ENCODE measurements at places on chromosomes 4 and X.

- no peak for DNase-seq
These were observed 85.7 kb upstream of the PTPN13 start for GRCh38 chr4:86508436-86508835.

DNA sequence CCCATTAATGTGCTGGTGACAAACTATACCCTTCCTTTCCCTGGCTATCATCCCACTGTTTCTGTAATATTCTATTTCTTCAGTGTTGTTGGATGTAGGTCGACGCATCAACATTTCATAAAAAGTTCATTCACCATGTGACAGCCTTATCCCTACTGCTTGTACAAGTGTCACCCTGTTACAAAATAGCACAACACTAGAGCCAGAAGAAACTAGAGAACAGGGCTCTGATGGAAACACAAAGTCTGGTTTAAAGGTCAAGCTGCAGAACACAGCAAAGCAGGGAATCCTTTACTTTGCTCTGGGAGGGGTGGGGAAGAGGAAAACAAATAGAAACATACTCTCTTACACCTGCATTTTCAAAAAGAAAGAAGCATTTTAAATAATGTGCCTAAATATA lies 131.3 kb upstream of the TBC1D9 start:
- no peak for DNase-seq

GRCh38 chrX:31228415-31228832 lies 156.6 kb upstream of the FTHL17 start:
- DNase-seq: no peak

DNA sequence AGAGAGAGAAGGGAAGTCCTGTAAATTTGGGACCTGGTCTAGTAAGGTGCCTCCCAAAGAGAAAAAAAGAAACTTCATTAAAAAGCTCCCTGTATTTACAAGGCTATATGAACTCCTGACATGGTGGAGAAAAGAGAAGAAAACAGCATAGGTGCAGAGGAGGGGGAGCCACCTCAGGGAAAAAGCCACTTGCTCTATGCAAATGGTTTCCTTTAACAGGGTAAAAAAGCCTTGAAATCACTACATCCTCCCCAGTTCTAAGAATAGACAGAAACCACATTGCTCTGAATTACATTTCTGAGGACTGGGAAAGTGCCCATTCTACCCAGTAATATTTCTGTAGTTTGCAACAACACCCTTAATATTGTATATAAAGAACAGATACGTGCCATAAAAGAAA lies 165.5 kb downstream of the KLF8 start:
- no peak for DNase-seq

DNA sequence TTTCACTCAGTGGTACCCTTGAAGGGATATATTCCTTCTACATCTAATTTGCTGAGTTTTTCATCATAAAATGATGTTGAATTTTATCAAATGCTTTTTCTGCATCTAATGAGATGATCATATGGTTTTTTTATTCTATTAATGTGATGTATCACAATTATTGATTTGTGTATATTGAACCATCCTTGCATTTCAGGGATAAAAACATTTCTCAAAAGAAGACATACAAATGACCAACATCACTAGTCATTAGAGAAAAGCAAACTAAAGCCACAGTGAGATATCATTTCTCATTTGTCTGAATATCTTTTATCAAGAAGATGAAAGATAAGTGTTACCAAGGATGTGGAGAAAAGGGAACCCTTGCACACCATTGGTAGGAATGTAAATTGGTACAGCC lies 65.7 kb upstream of the MXD4 start:
- DNase-seq: no peak

DNA sequence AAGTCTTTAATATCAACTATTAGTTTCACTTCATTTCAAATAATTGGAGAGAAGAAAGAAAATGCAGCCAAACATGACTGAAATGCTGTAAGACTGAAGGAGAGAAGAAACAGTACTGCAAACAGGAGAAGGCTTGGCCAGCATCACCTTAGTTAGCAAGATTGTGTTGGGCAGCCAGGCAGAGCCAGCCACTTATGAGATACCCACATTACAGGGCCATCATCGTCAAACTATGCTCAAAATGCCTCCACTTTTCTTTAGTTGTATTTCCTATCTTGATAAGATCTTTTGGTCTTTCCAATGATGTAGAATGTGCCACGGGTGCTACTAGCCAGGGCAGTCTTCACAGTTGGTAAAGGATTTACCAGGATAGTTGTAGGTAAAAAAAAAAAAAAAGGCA lies 10.9 kb upstream of the IRF2 start:
- no peak for DNase-seq

DNA sequence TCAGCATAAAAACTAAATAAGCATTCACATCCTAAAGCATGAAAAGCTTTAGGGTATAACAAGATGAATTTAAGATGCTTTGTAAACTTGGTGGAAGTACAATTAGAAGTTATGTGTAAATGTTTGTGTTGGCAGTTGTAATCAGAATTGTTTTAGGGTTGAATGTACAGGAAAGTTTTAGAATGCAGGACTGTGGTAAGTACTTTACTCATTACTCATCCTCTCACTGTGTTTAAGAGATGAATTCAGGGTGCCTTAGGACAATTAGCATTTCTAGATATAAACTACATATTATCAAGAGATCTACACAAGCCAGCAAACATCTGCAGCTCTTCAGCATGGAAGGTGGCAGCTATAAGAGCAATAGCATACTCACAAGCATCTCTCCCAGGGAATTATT lies 77.5 kb upstream of the ELOVL6 start:
- DNase-seq: no peak

- no peak for DNase-seq
These were observed 14.7 kb downstream of the C4orf54 start for GRCh38 chr4:99642725-99643489.

DNA sequence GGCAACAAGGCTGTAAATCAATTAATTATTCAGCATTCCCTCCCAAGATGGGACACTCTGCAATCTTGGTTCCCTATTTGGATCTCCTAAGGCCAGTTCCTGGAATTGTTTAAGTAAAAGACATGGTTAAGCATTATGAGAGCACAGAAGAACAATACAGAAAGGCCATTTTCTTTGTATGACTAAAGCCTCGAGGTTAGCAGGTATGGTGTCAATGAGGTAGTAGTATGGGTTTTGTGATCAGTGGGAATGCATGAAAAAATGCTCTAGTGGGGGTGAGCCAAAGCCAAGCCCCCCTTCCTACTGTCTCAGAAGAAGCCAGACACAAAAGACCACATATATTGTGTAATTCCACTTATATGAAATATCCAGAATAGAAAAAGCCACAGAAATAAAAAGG lies 61.7 kb upstream of the S100G start:
- no peak for DNase-seq

- no peak for DNase-seq
These were observed 1.8 kb upstream of the SPATA18 start for GRCh38 chr4:52049266-52049665.

DNA sequence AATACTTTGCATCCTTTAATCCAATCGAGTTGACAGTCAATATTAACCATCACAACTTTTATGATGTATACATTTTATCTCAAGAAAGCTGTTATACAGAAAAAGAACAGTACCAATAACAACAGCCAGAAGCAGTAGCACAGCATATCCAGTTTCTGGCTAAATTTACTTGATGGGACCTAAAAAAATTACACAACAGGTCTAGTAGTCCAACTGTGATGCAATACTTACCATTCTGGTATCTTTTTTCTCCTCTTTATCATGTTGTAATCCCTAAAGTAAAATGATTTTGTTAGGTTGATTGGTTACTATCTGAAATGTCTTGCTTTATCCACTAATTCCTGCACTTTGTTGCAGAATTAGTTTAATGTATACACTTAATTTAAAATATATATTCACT lies 1150.6 kb downstream of the FAT4 start:
- DNase-seq: no peak

- DNase-seq: no peak
These were observed 15.0 kb downstream of the CFAP99 start for GRCh38 chr4:2433609-2434350.

DNA sequence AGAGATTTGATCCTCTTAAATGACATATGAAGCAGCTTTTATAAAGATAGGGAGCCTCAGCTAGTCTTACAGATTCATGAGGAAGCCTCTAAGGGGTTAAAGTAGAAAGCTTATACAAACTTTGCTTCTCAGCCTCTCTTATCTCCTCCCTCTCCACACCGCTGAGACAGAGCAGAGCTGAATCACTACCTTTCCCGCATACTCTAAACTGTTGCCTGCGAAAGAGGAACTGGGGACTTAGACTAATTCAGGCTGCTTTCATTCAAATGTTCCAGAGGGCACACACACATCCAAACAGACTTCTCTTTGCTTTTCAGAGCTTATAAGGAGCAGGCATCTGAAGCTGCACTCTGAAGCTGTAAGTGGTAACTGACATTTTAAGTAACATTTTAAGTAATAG lies at the start of gene SERTM2:
Gene SERTM2, plus strand, starts transcription at position 169 of the 400 bp plus-strand sequence. CDS start 7,213 bp downstream, outside the sequence.
- DNase-seq: no peak

GRCh38 chr4:16991450-16991849 lies 93.0 kb upstream of the LDB2 start:
- no peak for DNase-seq

GRCh38 chrX:120120223-120120622 lies 4.5 kb upstream of the RHOXF1 start:
- DNase-seq: no peak

DNA sequence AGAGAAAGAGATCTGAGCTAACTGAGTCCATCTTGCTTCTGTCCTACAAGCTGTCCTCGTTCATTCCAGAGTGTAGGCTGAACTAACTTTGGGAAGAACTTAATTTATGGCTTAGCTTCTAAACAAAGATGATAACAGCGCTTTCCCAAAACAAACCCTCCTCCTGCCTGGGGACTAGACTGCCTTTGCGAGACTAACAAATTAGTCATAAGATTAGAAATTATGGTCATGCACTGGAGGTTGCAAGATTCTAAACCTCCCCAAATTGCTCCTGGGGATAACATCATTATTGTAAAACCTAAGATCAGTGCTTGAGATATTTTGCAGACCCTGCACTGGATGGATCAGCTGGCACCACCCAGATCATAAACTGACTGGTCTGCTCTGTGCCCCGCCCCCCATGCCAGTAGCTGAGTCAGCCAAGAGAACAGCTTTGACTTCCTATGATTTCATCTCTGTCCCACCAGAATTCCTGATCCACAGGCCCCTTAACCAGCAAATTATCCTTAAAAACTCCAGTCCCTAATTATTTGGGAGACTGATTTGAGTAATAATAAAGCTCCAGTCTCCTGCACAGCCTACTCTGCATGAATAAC lies 883.3 kb downstream of the TRIML1 start:
- DNase-seq: no peak

DNA sequence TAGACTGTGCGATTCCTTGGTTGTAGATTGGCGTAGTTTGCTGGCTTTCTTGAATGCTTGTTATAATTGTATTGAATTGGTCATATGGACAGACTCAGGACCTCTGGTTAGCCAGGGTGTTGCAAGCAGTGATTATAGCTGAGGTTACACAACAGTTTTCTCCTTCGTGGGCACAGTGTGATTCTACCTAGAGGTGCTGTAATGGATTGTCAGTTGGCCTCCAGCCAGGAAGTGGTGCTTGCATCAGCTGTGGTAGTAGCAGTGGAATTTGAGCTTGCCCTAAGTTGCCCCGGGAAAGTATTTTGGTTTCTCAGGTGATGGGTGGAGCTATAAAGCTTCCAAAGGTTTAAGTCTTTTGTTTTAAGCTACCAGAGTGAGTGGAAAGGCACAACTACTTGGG lies 23.1 kb upstream of the GABRG1 start:
- DNase-seq: no peak

DNA sequence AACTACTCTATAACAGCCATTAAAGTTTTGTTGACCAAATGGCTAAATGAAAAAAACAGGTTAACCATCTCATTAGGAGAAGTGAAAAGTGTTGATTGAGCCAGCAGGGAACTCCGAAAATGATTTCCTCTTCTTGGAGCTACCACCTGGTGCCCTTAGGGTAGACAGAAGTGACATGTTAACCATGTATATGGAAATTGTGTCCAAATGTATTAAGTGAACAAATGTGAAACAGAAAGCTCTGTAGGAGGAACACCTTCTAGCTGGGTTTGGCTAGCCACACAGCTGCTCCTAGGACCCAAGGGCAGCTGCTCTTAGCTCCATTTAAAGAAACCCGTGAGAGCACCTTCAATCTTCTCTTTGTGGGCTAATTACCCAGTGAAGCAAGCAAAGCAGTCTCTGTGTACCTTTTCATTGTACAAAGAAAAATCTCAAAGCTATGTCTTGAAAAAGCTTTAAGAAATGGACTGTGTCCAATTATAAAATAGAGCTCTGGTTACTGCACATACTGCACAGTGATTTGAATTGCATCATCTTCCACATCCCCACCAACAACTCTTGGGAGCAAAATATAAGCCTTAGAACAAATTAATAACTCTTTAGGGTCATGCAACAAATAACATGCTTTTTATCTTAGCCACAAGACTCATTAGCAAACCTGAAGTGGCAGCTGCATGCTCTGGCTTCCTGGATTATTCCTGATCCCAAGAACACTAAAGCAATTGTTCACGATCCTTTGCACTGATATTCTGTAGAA lies 59.2 kb upstream of the PARM1 start:
- no peak for DNase-seq

GRCh38 chrX:131081772-131082740 lies 23.9 kb downstream of the ARHGAP36 start:
- no peak for DNase-seq

DNA sequence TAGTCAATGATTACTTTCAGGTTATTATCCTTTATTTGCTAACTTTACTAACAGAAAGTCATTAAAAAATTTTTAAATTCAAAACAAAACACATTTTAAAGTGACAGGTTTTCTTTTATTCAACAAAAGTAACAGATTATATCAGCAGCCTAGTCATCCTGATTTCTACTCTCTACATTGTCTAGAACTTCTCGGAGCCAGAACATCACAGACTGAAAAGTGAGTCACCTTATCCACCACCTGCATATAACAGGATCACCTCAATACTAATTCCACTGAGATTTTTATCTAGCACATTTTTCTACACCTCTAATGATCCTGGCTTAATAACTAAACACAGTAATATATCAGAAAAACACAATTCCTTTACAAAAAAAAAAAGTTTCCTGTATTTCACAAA lies 47.9 kb upstream of the SMARCAD1 start:
- no peak for DNase-seq

DNA sequence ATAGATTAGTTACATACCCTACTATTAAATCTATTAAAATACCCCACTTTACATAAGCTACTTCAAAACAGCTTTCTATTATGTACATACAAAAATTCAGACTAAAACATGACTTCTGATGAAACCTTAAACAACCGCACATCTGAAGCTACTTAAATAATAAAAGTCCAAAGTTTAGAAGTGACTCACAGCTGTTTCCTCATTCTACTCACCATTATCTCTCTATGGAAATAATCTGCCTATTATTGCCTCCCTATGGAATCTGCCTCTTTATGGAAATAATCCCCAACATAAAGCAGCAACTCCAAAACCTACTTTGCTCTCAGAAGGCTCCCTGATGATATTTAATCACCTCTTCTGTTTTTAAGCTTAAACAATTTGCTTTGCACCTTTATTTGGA lies 15.7 kb upstream of the BANK1 start:
- DNase-seq: no peak

- no peak for DNase-seq
These were observed 181.2 kb downstream of the ARHGAP10 start for GRCh38 chr4:147913137-147913536.

- DNase-seq: no peak
These were observed 48.2 kb downstream of the THAP9 start for GRCh38 chr4:82948647-82949204.

All from stimulated activated CD4-positive, alpha-beta T cell treated with anti-CD3 and anti-CD28 coated beads, Interleukin-4, amount 100 ng/mL, for 1 hour (primary cell).